ENCODE measurements at places on chromosomes 5 and 9.

- peak; percentile 52 for DNase-seq
Measured at GRCh38 chr5:137619191-137619870, 116.6 kb downstream of the KLHL3 start.

DNA sequence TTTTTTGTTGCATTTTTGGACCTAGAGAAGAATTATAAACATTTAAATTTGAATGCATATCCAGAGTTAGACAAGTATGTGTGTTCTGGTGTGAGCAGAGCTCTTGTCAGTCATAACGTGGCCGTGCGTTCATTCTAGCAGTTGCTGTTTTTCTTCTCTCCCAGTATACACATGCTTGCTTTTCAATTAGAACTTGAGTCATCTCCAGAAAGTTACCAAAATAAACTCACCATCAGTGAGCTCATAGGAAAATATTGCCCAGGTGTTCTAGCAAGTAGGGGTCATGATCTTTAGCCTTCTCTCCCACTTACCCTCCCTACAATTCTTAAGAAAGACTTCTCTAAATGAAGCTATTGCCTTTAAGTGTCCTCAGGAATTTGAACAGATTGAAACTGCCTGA, 247.5 kb upstream of the TUT7 start:
- DNase-seq = no peak

- peak; percentile 73 for DNase-seq
Measured at GRCh38 chr5:115435778-115436712, 108.5 kb downstream of the FEM1C start.

GRCh38 chr5:130400091-130400490, 495.8 kb downstream of the CHSY3 start:
- DNase-seq = peak; percentile 56

DNA sequence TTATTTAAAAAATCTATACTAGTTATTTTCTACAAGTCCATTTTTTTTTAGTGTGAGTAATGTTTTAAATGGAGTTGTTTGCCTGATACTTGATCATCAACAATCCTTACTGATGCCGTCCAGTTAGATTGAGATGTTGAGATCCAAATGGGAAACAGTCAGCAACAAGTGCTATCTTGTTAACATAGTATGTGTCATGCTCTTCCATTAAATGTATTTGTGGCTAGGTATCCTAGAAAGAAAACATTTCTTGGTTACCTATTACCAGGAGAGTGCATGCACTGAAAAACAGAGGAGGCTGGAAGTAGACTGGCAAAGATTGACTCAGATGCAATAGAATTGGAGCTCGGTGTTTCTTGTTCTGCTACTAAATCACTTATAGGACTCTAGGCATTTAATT, 123.4 kb upstream of the MAN2A1 start:
- no peak for DNase-seq

DNA sequence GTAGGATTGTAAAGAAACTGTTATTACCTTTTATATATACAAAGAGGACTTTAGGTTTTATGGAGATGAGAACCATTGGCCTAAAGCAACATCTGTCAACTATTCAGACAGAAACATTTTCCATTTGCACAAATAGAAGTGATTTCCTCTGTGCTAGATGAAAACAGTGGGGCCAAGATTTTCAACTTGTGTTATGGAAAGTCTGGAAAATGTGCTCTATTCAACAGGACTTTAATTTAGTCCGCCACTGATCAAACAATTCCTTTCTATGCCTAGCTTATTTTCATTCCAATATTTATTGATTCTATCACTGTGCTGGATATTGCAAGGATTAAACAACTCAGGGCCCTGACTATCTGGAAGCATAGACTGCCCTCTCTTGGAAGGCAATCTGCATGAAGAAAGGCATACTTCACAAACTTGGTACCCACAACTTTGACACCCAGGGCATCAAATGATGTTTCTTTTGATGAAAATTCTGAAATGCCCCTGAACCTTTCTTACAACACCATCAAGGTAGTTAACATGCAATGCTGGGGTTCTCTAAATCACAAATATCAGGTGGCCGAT, 126.6 kb upstream of the HMHB1 start:
- DNase-seq = no peak

GRCh38 chr5:76718381-76718832, 2.5 kb downstream of the F2R start:
- DNase-seq = peak; percentile 27

DNA sequence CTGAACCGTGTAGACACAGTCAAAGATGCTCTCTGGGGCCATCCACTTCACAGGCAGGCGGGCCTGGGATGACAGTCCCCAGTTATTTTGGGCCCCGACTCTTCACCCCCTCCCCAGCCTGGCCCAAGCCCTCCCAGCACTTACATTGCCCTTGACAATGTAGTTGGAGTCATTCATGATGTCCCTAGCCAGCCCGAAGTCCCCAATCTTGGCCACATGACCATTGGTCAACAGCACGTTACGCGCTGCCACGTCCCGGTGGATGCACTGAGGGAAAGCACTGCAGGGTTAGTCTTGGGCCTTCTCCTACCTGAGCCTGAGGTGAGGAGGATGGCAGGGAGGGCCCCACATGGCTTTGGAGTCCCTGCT, 30.3 kb downstream of the CSF1R start:
- no peak for DNase-seq

DNA sequence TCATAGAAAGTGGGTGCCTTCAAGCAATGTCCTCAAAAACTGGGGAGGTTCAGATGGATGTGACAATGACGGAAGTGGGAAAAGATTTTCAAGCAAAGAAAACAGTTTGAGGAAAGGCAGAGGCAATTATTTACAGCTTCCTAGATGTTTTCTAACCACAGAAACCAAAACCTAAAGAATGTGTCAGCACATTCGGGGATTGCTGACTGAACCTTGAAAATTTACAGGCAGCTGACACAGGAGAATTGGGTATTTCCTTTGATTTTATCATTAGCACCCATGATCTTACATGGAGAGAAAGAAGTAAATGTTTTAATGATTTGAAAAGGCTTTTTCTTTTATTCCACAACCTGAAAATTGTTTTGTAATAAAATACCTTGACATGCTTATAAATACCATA, 369.0 kb downstream of the ACTL7B start:
- DNase-seq = peak; percentile 46

DNA sequence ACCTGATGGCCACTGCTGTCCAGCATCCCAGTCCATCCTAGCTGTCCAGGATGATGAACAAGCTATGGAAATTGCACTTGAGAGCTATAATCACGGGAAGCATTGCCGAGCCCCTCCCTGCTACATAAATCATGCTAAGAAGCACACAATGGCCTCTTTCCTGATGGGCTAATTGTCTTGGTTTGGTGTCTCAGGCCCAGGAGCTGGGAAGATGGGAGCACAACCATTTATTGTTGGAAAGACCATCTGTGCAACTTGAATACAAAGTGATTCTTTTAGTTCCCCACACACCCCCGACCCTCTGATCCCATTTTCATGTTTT, 80.4 kb downstream of the RGS3 start:
- no peak for DNase-seq

DNA sequence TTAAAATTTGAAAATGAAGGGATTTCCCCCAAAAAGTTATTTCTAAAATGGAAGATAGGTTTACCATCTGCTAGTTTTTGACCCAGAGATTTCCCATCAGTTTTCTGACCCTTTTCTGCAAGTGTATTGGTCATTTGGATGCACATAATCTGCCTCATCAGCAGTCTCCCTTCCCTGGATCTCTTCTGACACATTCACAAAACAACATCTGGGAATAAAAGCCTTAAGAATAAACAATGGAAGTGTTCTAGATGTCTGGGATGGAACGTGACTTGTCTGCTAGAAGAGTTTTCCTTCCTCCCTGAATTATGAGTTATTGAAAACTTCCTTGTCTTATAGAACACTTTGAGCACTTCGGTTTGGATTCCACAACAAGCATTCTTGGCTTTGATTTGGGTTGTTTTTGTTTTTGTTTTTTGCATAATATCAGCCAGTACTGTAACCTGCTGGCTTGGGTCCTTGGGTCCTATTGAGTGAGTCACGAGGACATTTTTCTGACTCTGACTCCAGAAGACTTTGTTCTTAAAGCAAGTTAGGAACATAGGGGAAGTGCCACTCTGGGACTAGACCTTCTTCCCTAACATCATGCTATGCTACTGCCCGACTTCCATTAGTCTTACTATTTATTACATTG, 18.2 kb upstream of the ESM1 start:
- DNase-seq = no peak

GRCh38 chr5:25107853-25108252, 463.1 kb upstream of the CDH10 start:
- peak; percentile 61 for DNase-seq

DNA sequence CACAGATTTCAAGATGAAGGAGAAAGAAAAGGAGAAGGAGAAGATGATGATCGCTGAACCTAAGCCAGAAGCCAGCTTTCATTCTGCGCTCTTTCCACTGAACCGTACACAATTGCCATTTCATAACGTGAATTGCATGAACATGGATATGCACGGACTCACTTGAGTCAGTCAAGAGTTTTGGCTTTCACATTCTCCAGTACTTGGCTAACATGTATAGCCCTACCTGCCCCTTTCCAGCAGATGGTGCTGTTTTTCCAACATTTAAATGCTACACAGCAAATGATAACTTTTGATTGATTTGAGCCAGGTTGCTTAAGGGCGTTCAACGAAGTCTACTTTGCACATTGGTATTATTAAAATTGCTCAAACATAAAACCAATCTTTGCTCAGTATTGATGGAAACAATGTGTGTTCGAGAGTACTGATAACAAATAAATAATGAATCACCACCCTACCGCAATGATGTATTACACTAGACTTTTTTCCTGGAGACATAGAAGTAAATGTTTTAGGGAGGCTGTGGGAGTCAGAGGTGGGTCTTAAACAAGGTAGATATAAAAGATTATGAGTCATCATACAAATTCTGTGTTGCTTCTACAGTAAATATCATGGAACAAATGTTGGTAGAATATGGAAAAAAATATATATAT, 196.4 kb downstream of the TRPM3 start:
- peak; percentile 69 for DNase-seq

GRCh38 chr5:21823076-21823574, 1030.0 kb downstream of the CDH12 start:
- DNase-seq = no peak

DNA sequence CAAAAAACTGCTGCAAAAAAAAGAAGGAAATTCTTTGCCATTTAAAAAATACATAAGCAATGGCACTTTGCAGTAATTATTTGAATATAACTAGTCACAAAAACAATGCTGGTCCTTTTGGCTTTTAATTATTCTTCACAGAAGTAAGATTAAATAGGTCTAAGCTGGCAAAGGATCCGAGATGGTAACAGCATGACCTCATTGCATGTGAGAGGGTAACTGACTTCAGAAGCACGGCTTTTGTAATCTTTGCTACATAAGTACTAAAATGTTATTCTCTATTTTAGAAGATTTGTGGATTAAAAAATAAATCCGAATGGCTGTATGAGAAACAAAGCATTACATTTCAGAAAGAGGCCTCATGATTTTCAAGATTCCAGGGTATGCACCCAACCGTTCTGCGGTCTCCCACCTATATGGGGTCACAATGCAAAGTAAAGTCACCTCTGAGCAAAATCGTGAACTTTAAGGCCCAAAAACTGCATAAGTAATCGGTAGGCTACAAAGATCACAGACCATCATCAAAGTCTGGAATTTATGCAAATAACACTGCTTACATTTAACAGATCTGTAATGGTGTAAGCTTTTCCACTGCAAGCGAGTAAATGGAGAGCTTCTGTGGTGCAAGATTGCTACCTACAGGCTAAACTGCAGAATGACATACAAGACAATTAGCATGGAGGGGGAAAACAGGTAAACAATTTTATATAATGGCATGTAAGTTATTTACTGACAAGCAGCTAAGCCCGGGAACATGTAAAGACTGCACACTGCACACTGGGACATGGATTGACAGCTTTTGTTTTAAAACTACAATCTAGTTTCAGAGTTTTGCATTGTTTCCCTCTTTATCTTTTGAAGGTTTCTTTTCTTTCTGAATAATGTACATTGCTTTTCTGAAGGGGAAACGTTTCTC, 231.6 kb downstream of the SLF1 start:
- peak; percentile 18 for DNase-seq

GRCh38 chr9:117970276-117971050, 266.3 kb downstream of the TLR4 start:
- no peak for DNase-seq

- DNase-seq = no peak
Measured at GRCh38 chr9:128484686-128485413, 19.7 kb upstream of the GLE1 start.

DNA sequence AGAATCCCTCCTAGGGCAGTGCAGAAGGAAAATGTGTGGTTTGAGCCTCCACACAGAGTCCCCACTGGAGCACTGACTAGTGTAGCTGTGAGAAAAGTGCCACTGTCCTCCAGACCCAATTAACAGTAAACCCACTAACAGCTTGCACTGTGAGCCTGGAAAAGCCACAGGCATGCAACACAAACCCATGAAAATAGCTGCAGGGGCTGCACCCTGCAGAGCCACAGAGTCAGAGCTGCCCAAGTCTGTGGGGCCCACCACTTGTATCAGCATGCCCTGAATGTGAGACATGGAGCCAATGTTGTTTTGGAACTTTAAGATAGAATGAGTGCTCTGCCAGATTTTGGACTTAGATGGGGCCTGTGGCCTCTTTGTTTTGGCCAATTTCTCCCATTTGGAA, 119.8 kb upstream of the CDH9 start:
- DNase-seq = no peak

GRCh38 chr5:178479261-178479660, 110.9 kb downstream of the COL23A1 start:
- DNase-seq = no peak

- DNase-seq = peak; percentile 21
Measured at GRCh38 chr5:2134543-2135292, 252.0 kb upstream of the IRX4 start.

DNA sequence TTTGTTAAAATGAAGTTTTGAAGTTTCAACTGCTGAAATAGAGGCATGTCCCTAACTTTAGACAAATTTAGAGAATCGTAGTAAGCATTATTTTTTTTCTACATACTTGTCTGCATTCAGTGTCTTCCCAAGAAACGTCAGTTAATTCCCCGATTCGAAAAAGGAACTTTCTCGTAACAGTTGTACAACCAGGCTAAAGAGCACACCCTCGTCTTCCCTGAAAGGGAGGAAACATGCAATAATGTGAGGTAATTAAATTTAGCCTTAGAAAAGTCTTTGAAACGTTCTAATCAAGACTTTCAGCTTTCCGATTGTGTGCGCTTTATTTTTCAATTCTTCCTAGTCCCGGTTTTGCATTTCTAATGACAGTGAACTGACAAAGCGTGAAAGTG, 374 bp upstream of the SLC1A3 start:
- DNase-seq = no peak

GRCh38 chr5:139747583-139748504, 47.8 kb upstream of the PSD2 start:
- DNase-seq = no peak

- DNase-seq = no peak
Measured at GRCh38 chr9:962023-962422, 14.4 kb upstream of the DMRT3 start.
